Effector CD8-positive, alpha-beta T cell (primary cell): ENCODE measurements at places on chromosomes 7 and 10.

DNA sequence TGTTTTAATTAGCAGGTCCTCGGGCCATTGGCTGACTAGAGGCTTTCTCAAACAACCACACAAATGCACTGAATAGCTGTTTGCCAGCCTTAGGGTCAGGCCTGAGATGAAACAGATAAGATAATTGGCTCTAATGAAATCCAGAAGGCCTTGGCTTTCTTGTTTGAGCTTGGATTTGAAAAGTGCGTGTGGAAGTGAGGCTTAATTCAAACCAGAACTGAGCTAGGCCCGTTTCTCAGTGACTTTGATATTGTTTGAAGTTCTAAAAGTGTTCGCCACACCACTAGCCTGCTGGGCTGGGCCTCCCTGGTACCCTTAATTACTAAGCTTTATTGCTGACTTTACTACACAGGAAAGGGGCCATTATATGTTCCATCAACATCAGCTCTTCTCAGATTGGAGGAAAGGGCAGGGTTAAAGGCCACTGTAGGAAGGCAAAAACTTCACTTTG lies 270.6 kb downstream of the TWIST1 start:
- no peak for DNase-seq

DNA sequence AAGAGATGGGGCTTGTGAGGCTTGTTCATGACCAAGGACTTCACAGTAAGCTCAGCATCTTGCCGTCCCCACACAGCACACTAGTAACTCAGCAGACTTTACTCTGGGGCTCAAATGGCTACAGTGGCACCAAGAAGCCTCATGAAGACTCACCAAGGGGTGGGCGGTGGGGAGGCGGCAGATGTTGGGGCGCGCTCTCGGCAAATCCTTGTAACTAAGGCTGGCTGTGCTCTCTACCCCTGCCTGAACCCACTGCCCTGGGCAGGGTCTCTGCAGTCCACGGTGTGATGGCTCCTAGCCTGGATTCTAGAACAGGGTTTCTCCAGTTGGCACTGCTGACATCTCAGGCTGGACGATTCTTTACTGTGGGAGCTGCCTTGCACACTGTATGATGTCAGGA lies 12.4 kb upstream of the SMARCD3 start:
- no peak for DNase-seq

DNA sequence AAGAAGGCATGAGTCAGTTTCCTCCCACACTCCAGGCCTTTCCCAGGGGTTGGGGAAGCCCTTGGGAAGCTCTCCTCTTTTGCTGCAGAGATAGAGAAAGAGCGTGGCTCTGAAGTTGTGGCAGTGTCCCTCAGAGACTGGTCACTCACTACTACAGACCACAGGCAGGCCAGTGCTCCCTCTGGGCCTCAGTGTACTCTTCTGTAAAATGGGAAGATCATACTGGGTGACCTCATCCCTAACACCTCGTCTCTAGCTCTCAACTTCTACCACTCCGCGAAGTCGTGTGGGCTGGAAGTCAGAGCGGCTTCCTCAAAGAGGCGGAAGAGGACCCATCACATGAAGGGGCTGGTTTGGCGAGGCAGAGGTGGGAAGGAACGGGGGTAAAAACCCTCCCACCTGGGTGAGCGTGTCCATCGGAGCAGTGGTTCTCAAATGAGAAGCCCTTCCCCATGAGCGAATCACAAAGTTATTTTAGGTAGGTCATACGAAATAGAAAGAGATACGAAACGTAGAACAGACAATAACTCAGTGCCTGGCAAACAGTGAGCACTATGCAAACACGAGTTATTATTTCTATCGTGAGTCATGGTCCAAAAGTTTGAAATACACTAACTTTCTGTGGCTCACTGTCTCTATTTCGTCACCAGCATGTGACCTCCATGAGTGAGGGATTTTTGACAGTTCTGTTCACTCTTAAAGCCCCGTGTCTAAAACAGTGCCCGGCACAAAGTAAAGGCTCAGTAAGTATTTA lies 32.7 kb downstream of the PRKAG2 start:
- DNase-seq: no peak

- no peak for DNase-seq
Measured at GRCh38 chr7:157846271-157846670, 509.5 kb downstream of the DNAJB6 start.

GRCh38 chr10:132281915-132282666 lies 25.7 kb downstream of the STK32C start:
- DNase-seq: no peak

GRCh38 chr7:21184942-21185652 lies 242.8 kb upstream of the SP4 start:
- DNase-seq: no peak

- DNase-seq: no peak
Measured at GRCh38 chr7:149586646-149587645, 89.3 kb upstream of the ZNF746 start.

GRCh38 chr10:79230328-79230830 lies 116.9 kb upstream of the PPIF start:
- no peak for DNase-seq

DNA sequence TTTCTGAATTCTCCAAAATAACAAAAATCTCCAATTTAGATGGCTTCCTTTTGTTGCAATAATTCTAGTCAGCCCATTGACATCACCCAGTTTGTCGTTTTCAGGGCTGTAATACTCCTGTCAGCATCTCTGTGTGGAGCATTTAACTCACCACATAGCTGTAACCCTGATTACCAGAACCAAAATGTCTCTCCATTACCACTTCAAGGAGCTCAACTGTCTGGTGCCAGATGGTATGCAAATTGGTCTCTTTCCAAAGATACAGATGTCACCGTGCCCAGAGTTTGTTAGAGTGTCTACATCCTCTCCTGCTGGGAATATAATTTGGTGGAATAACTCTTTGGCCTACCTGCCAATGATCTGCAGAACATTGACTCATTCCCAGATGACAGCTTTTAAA lies 350.3 kb upstream of the POT1 start:
- no peak for DNase-seq

DNA sequence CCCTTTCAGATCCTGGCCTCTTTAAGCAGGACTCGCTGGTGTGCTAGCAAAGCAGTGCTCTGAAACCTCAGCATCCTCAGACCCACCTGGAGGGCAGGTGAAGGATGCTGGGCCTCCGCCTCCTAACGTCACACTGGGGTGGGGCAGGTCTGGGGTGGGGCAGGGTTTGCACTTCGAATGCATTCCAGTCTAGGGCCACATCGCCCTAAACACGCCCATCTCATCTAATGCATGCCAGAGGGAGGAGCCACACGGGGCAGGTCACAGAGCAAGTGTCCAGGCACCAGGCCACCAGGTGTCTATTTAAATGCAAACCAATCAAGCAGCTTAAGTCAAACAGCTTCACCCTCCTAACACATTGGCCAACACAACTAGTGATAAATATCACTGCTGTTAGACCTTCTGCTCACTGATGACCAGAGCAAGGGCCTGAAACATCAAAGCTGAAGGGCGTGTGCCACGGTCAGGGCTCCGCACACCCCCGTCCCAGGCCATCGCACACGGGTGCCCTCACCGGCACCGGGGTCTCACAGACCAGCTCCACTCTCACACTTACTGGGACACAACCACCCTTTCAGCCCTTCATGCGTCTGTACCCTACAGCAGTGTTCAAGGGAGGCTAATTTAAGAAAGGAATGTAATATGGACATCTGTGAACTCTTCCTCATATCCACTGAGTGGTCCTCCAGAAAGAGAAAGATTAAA lies 47.1 kb downstream of the DIP2C start:
- no peak for DNase-seq

DNA sequence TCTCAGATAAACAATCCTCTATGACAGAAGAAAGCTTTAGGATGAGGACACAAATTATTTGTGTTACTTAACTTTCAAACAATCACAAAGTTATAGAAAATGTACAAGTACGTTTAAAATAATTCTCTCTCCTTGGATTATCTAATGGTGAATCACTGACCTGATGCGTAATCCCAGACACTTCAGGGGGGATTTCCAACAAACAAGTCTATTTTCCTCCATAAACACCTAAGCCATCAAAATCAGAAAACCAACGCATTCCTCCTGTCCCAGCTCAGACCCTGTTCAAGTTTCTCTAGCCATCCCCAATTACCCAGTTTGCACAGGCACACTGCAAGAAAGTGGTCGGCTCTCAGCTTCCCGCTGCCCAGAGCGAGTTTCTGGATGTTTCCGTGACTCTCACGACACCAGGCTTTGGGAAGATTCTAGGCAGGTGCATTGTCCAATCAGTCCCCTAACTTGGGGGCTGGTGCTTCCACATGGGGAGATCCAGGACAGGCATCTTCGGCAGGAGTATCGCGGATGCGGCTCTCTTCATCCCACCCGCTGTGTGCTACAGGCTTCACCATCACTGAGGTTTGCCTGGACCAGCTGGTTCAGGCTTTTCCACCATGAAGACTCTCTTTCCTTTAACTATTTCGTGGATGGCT lies 200.0 kb downstream of the ZMYND11 start:
- DNase-seq: no peak

- no peak for DNase-seq
Measured at GRCh38 chr10:58734116-58734515, 221.4 kb downstream of the BICC1 start.

DNA sequence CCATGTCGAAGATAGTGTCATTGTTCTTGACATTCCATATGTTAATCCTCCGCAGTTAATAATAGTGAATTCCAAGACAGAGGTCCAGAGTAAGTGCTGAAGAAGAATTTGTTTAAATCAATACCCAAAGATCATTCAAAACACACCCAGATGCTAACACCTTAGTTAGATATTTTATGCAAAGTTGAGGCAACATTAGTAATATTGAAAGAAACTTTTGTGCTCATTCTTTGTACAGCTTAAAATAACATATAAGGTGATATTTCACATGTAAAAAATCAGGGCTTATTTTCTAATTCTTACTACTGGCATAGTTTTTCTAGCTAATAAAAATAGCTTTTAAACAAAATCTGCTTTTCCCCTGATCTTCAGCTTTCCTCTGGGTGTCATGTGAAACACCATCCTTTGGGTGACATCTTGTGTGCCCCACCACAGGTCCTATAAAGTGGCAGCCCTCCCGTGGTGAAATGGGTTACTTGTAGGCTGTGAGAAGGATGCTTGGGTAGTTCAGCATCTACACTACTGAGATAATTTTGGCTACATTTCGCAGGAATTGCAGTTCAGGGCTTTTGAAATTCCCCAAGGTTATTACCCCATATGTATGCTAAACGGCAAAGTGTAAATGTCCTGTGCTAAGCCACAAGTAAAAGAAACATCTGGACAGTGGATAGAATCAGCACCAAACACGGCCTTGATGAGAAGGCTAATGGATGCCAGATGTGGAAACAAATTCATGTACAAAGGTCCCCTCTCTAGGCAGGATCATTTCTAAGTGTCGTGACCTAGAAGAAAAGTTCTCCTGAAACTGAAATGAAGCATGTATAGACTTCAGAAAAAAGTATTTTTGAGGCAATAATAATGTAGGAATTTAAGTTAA lies 105.4 kb downstream of the GRM3 start:
- no peak for DNase-seq
